ENCODE measurements at places on chromosomes 6 and 20. TPM values are rescaled to one million over a fixed set of nuclear protein-coding genes. Genes with fewer than 3 reads are reported as not detected.
A peak's percentile ranks its signal among the peaks of the same experiment; 100 is the strongest.

CST4 gene
- total RNA-seq = not detected

TLDC2 gene
- total RNA-seq = not detected

GPX5 gene
- not detected for total RNA-seq

PGBD1 gene
- 2.3 TPM for total RNA-seq

SUMO4 gene
- total RNA-seq = 10.0 TPM

PREX1 gene
- 30.6 TPM for total RNA-seq

VGLL2 gene
- total RNA-seq = not detected

HLA-G gene
- total RNA-seq = not detected

EMILIN3 gene
- total RNA-seq = not detected

LY6G6F gene
- not detected for total RNA-seq

NT5E gene
- total RNA-seq = 0.97 TPM

- DNase-seq = no peak
These were observed 92.0 kb upstream of the SCP2D1 start for GRCh38 chr20:18721551-18722115.

DNA sequence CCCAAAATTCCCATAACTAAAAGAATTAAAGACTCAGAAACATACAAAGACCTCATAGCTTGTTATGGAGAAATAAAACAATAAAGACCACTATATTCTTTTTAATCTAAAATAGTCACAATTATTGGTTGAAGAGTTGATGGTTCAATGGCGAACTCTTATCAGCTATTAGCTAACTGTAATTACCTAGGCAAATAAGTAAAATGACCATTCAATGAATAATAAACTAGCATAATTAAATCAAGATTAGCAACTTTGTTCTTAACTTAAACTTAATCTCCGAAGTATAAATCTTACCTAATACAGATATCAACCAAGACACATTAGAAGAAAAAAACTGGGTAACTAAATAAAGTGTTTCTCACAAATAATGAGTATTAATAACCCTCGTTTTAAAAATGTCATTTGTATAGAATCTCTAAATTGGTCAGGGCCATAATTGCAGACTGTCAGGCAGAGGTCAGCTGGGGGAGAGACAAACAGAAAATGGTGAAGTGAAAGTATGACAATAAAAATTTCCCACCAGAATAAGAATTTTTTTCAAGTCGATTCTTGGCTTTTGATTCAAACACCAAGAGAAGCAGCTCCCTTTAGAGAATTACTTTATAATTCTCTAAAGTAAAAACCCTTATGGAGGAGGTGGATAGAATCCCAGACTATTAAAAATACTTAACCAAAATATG lies 1.7 kb downstream of the FKBP5 start:
- DNase-seq = no peak

- peak; percentile 81 for DNase-seq
These were observed 35.2 kb upstream of the MDFI start for GRCh38 chr6:41602864-41603608.

GRCh38 chr6:170083236-170084051 lies 207.4 kb downstream of the DLL1 start:
- peak; percentile 42 for DNase-seq

GRCh38 chr6:167760979-167761793 lies 65.5 kb upstream of the AFDN start:
- DNase-seq = no peak

- DNase-seq = no peak
These were observed 116.8 kb downstream of the CHD6 start for GRCh38 chr20:41501376-41501775.

DNA sequence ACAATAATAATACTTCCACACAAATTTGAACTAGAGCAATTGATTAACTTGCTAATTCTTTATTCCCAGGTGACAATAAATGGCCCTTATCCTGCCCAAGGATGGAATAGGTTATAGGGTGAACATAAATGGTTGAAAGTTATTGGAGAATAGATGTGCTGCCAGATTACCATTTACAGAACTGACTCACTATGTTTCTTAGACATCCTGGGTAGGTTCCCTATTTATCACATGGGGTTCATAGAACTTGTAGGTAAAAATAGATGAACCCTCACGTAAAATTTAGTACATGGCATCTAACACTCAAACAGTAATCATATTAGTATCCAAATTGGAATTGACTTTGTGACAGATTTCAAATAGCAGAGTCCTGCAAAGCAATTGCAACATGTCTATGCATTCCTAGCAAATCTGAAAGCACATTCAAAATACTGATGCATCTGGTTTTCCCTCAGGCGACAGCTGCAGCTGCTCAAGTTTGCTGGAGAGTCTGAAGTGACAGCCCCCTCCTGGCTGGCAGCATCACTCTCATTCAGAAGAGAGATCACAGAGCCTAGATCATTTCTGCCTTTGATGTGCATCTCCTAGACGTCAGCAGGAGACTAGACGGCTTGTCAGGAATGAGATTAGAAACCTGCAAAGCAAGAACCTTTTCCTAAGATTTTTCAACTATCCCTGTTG lies 80.2 kb upstream of the RNF217 start:
- no peak for DNase-seq

DNA sequence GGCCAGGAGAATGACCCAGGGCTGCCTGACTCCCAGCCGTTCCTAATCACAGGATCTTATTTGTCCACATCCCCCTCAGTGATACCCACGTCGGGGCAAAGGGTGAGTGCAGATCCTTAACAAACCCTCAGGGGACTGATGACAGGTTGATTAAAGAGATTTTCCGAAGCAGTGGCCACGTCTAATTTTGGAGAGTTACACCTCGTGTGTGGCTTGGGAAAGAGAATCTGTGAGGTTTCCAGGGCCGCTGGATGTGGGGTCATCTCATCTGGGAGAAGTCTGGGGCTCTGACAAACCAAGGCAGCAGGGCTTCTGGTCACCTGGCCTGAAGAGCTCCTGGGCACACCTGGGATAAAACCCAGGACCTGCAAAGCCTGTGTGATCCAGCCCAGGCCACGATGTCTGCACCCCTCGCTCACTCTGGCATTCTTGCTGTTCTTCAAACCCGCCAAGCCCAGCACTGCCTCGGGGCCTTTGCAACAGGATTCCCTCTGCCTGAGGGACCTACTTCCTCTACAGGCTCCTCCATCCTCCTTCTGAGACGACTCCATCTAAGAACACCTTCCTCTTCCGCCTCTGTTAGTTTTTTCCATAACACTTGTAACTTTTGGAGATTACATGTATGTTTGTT lies 4.7 kb downstream of the JPH2 start:
- DNase-seq = no peak

DNA sequence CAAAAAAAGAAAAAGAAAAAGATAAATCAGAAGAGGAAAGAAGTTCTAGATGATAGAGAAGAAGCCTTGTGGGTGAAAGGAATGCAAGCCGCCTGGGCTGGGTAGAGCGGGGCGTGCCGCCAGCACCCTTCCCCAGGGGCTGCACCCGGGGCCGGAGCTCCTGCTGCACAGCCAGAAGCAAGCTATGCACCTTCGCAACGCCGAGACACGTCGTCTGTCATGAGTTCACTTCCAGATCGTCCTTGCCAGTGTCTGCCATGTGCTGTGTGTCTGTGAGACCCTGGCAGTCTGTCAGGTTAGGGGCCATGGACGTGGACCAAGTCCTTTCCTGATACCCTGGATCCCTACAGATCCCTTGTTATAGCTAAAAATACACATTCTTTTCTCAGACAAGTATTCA lies 25.5 kb upstream of the ADRM1 start:
- no peak for DNase-seq

DNA sequence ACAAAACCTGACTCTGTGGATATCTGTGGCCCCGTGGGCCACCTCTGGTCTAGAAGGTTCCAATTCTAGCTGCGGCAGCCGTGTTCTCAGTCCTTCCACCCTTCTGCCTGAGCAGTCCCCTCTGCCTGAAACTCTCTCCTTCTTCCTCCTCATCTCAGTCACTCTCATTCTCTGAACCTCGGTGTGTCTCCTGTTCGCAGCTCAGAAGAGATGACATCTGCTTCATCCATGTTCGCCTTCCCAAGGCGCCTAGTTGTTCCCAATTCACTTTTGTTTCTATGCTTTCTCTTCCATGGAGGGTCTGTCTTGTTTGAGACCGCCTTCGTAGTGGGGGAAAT lies 95.5 kb downstream of the CEBPB start:
- no peak for DNase-seq

DNA sequence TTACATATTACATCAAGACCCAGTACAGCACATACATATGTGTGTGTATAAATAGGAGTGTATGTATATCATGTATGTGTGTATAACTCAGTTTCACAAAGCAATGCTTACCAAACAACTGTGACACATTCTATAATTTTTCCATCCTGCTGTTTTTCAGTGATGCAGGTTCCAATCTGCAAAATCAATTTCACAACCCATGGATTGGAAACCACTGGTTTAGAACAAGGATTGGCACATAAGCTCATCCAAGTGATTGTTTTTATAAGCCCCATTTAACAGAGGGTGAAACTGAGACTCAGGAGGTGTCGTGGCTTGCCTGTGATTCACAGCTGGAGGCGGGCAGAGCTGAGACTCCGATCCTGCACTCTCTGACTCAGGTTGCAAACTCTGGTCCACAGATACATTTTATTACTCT lies 158.2 kb downstream of the ZMYND8 start:
- no peak for DNase-seq

DNA sequence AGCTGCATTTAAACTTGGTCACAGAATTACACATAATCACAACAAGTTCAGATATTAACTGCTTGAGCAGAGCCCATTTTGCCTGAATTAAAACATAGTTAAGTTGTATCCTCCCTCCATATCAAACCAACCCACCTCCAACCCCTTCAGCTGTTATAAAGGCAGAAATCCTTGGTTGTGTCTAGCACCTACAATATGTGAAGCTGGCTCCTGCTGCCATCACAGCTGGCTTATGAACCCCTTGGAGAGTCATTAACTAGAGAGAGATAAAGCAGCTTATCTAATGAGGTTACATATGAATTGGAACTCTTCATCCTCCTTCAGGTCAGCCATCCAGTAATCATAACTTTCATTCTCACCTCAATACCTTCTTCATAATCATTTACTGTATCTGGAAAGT lies 101.8 kb downstream of the EPHA7 start:
- DNase-seq = no peak

- DNase-seq = no peak
These were observed 35.9 kb downstream of the SULF2 start for GRCh38 chr20:47749339-47749738.

DNA sequence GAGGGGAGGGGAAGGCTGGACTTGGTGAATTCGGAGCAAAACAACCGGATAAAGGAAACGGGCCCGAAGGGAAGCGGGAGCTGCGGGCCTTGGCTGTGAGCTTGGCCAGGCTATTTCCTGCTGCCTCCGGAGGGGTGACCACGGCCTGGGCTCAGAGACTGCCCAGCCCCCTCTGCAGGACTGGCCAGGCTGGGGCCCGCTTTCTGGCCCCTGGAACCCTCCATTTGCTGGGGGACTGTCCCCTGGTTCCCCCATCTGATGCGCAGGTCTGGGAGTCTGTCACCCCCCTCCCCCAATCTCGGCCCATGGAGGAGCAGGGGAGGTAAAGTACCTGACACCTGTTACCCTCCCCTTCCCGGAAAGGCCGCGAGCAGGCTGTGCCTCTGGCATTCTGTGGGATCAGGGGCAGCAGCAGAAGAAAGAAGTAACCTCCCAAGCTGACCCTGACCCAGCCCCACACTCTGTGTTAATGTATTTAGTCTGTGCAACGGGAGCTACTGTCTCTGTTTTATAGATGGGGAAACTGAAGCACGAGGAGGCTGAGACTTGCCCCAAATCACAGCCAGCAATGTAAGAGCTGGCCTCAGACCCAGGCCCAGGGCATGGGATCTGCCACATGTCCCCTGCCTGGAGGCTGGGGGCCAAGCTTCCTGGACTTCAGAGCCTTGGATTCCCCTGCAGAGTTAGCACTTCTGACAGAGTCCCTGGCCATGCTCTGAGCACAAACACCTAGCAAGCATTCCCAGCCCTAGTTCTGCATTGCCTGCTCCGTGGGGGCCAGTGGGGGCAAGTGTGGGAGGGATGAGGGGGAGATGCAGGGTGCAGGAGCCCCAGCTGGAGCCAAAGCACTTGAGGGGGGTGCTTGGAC lies 3.5 kb downstream of the C20orf204 start:
- DNase-seq = no peak

GRCh38 chr6:21593927-21594415 lies 420 bp downstream of the SOX4 start:
- no peak for DNase-seq

- DNase-seq = no peak
These were observed 32.0 kb downstream of the KIF16B start for GRCh38 chr20:16541226-16541625.

GRCh38 chr20:58431134-58431533 lies 42.1 kb downstream of the VAPB start:
- DNase-seq = no peak

- no peak for DNase-seq
These were observed 45.5 kb downstream of the PCNA start for GRCh38 chr20:5074232-5074674.

DNA sequence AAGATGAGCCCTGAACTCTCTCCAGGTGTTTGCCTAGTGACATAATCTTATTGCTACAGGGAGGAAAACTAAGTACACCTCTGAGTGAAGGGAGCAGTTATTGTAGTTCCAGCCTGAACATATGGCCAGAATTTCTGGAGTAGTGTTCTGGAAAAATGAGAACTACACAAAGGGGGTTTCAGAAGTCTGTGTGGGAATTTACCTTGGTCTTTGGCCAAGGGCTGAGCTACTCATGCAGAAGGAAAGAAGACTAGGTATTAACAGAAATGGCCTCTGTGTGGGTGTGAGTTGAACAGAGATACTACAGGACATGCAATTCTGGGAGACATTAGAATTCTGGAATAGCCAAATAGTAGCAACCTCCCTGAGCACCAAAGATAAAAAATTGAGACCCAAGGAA lies 1009.7 kb upstream of the GJE1 start:
- no peak for DNase-seq

- peak; percentile 14 for DNase-seq
These were observed 203.6 kb upstream of the GMDS start for GRCh38 chr6:2448826-2449571.

DNA sequence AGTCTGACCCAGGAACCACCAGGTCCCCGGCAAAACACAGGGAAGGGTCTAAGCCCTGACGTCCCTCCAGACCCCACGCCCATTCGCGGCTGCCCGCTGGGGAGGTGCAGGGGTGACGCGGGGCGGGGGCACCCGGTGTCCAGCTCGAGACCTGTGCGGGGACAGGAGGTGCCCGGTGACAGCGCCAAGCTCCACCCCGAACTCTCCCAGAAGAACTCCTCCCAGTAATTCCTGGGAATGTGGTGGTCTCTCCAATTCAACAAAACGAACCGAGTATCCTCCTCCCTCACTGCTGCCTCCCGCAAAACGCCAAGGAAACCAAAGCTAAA lies 164.1 kb upstream of the PDE10A start:
- no peak for DNase-seq

- peak; percentile 90 for DNase-seq
These were observed 50.8 kb downstream of the SNX9 start for GRCh38 chr6:157873735-157874344.
